ENCODE measurements at places on chromosomes 1 and 21.

DNA sequence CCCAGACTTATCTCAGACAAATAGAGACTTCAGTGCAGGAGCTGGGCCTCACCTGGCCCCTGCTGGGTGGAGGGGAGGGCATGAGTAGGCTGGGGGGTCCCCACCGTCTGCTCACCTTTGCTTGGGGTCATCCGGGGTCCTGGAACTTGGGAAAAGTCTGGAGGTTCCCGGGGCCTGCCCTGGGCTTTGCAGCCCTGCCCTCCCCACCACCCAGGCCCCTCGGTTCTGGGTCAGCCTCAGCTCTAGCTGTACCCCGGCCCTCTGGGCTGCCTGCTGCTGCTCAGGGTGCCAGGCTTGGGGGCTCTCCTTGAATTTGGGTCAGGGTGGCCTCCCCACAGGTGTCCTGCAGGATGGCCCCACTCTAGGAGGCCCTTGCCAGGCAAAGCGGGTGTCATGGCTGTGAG lies 2.4 kb upstream of the TMEM52 start:
- no peak overlapping the region for H3K27ac ChIP-seq
- H3K4me1 ChIP-seq = peaks cover 2% of the 10 kb centered on the region
- H3K27me3 ChIP-seq = no peaks in the 10 kb centered on the region
- H3K4me3 ChIP-seq = no peak overlapping the region

GRCh38 chr1:116711263-116711840 lies 42.9 kb upstream of the CD2 start:
- no peak overlapping the region for H3K27ac ChIP-seq
- no peaks in the 10 kb centered on the region for H3K36me3 ChIP-seq
- DNase-seq = no peak
- no peaks in the 10 kb centered on the region for H3K4me1 ChIP-seq
- peaks cover 44% of the 10 kb centered on the region for H3K27me3 ChIP-seq
- no peak overlapping the region for H3K4me3 ChIP-seq

- DNase-seq = no peak
- H3K4me1 ChIP-seq = no peaks in the 10 kb centered on the region
- H3K27ac ChIP-seq = no peak overlapping the region
- H3K27me3 ChIP-seq = peaks cover 7% of the 10 kb centered on the region
- H3K4me3 ChIP-seq = no peak overlapping the region
- no peaks in the 10 kb centered on the region for H3K36me3 ChIP-seq
Measured at GRCh38 chr1:86138746-86139145, 17.8 kb downstream of the COL24A1 start.

DNA sequence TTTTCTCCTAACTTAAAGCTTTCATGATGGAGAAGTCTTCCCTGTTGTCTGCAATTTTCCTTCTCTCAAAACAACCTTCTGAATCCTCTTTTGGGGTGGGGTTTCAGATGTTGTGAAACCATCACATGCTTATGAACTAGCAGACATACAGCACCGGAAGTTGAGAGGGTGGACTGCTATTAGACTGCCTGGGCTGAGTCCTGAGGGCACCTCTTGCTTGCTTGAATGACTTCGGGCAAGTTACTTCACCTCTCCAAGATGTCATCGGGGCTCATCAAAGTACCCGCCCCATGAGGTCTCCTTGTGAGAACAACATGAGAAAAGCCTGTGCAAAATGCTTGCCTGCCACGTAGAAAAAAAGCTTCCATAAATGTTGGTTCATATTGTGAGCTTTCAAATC lies 89.6 kb downstream of the CCDC185 start:
- no peak for DNase-seq
- no peak overlapping the region for H3K4me3 ChIP-seq
- peaks cover 3% of the 10 kb centered on the region for H3K4me1 ChIP-seq
- peaks cover 55% of the 10 kb centered on the region for H3K27me3 ChIP-seq
- H3K27ac ChIP-seq = no peak overlapping the region
- H3K36me3 ChIP-seq = no peaks in the 10 kb centered on the region

DNA sequence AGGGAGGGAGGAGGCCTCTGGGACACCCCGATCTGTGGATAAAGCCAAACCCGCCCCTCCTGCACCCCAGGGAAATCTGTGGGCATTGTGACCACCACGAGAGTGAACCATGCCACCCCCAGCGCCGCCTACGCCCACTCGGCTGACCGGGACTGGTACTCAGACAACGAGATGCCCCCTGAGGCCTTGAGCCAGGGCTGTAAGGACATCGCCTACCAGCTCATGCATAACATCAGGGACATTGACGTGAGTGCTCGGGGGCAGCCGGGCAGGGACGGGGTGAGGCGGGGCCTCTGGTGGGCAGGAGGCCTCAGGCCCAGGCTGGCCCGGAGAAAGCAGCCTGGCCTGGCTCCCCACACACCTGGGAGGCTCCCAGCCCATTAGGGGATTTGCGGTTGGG lies 54.7 kb downstream of the ALPL start:
- H3K4me3 ChIP-seq = no peak overlapping the region
- H3K4me1 ChIP-seq = no peaks in the 10 kb centered on the region
- H3K36me3 ChIP-seq = no peaks in the 10 kb centered on the region

- DNase-seq = no peak
- H3K4me3 ChIP-seq = peak overlapping the region; percentile 90
- peaks cover 42% of the 10 kb centered on the region for H3K4me1 ChIP-seq
- peak overlapping the region; percentile 90 for H3K27ac ChIP-seq
- peaks cover 9% of the 10 kb centered on the region for H3K36me3 ChIP-seq
Measured at GRCh38 chr1:154325583-154326545, 539 bp downstream of the ATP8B2 start.

All from effector memory CD8-positive, alpha-beta T cell (primary cell).